ENCODE measurements at places on chromosomes 3 and 15. TPM values are rescaled to one million over a fixed set of nuclear protein-coding genes. Genes with fewer than 3 reads are reported as not detected.

DNA sequence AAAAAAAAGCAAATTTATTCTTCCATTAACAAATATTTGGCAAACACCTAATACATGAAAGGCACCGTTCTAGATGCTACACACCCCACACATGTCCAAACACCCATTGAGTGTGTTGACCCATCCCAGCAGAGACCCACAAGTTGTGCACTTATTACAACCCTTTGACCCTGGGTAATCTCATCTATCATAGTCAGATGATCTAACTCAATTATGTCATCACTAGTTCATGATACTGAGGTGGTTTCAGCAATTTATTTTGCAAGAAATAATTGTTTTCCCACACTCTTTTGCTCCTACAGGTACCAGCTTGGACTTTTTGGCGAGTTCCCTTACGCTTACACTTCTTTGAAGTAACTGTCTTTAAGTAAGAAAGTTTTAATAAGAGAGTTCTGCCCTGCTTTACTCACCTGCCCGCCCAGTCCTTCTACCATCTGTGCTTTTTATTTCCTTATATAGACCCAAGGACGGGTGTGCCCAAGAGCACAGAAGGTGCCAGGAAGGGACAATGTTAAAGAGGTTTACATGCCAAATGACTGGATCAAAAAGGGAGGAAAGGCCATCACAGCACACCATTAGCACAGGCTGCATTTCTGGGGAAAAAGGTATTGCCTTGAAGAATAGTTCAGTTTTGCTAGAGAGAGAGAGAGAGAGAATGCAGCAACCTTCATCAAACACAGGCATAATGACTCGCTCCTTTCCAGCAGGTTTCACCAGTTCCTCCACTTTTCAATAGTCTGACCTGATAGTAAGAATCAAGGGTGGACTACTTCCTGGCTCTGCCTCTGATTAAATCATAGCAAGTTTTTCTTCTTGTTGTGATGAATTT, 54.5 kb upstream of the ATP11B start:
- no peak for DNase-seq

Gene KLHDC8B
- 36.3 TPM for total RNA-seq

DNA sequence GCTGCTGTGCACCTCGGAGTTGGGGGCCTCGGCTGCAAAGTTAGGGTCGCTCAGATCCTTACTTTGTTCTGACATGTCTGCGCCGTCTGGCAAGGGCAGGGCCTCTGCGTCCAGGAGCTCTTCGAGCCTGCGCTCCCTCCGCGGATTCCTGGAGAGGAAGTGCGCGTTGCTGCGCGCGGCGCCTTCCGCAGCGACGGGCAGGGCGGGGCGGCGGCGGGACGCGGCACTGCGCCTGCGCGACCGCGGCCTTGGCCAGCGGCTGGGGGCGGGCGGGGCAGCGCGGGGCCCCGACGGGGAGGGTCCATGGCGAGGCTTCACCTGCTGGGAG, at the start of gene NDN:
TSS of gene NDN (minus strand) at position 163 of the 328 bp plus-strand sequence. CDS start at position 75, 88 bp downstream.
- peak; percentile 83 for DNase-seq

Gene C2CD4A
- total RNA-seq = 0.20 TPM

GRCh38 chr3:47010111-47010712, 30.7 kb downstream of the NBEAL2 start:
- DNase-seq = no peak
